Dermis microvascular lymphatic vessel endothelial cell (primary cell): ENCODE measurements at places on chromosomes 1 and 21. TPM values are rescaled to one million over a fixed set of nuclear protein-coding genes. Genes with fewer than 3 reads are reported as not detected.

GRCh38 chr1:221256773-221257172 is 377.5 kb downstream of the HLX start:
- no peak for DNase-seq

DNA sequence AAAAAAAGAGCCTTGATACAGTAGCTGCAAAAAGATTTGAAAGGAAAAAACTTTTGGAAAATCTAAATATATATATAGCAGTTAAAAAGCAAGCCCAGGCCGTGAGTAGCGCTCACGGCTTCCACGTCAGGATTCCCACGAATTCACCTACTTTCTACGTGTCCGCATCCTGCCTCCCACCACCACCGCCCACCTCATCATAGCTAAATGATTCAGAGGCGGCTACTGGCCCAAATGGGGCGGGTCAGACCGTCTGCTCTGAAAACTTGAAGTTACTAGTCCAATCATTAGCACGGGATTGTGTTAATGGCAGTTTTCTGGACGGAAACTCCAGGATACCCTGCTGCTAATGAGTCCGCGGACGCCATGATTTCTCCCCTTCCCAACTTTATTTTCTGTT is 1.3 kb upstream of the CCSAP start:
- DNase-seq, result no peak

- DNase-seq, result no peak
Measured at GRCh38 chr1:208709981-208710380, 465.8 kb upstream of the PLXNA2 start.

The SFN gene
- 0.13 TPM in 1 of 2 replicates, not detected in the other for total RNA-seq

The DIP2A gene
- 19.0 and 27.8 TPM in 2 replicates for total RNA-seq
